ENCODE measurements at places on chromosomes 2 and 18.

- DNase-seq: no peak
Measured at GRCh38 chr2:28128281-28128950, 237.9 kb downstream of the BABAM2 start.

DNA sequence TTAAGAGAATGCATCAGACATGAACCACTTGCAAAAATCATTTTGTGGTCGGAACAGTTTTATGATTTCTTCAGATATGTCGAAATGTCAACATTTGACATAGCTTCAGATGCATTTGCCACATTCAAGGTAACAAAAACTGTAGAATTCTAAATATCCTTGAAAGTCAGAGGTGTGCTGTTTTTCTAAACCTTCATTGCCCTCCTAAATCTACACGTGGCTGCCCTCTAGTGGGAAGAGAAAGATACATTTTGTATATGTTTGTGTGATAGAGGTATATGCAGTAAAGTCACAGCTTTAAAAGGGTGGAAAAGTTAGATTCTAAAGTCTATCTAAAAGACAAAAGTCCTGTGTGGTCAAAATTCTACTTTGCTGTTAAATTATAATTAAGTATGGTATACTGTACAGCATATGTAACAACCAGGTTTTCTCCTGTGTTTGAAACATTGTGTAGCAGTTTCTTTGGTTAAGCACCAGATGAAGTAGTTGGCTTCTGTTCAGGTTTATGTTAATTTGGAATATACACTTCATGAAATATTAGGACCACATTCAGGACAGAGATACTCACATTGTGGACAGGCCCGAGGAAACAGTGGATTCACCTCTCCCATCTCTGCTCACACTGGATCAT, 65.9 kb upstream of the ITM2C start:
- no peak for DNase-seq

DNA sequence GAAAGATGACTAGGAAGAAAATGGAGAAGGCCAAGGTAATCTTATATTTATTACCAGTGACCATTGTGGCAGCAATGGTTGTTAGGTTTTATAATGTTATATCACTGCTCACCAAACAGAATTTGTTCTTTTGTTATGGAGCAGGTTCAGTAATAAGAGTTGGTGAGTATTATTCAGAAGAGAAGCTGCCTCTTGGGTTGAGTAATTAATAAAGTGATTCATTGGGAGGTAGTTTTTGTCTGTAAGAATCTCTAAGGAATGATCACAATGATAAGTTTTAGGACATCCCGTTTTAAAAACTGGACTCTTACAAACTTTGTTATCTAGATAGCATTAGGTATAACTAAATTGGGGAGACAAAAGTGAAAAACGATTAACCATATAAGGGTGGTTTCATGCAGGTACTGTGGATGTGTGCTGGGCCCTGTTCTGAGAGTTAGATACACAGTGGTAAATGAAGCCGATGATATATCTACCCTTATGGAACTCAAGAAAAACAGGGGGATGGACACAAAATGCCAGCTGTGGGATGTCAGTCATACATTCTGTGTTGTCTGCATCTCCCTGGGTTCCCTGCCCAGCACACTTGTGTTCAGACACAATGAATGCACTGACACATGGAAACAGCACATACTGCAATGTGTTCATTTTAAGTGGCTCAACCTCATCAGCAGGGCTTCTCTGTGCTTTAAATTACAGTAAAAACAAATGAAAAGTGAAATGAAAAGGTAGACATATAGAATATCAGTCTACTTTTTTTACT, 7.5 kb downstream of the MAP4K4 start:
- peak; percentile 24 for DNase-seq

DNA sequence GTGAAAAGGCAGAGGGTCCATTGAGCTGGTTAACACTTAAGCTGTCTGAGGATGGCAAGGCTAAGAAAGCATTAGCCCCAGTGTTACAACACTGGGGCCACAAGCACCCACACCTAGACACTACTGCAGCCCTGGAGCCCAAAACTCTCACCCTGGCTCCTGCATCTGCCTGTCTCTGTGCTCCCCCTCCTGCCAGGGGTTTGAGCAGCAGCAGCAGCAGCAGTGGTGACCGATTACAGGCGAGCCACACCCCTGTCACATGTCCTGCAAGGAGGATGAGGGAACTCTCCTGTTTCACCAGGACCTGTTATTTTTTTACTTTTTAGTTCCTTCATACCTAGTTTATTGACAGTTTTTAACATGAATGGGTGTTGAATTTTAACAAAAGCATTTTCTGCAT, 326.7 kb upstream of the MAP2 start:
- no peak for DNase-seq

GRCh38 chr2:205834796-205835195, 152.5 kb downstream of the NRP2 start:
- DNase-seq: no peak

- no peak for DNase-seq
Measured at GRCh38 chr2:241065355-241065803, 36.7 kb downstream of the MTERF4 start.

GRCh38 chr2:210460322-210461227, 16.0 kb downstream of the LANCL1 start:
- DNase-seq: no peak

DNA sequence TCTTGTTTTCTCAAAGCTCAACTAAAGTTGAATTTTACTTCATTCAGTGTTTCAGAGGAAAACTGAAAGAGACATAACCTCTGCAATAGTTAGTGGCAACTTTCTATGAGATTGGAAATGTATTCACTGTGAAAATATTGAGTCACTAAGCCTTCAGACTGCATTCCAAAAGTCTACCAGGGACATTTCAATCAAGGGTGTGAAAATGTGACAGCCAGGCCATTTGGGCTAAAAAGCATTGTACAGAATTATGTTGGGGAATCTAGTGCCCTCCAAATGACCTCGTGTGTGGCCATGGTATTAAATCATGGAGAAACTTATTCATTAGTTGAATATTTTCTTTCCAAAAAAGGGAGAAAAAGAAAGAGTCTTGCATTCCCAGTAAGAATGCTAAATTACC, 251.9 kb downstream of the GRB14 start:
- DNase-seq: no peak

- DNase-seq: peak; percentile 93
Measured at GRCh38 chr2:111698743-111699554, 185.0 kb downstream of the ANAPC1 start.

DNA sequence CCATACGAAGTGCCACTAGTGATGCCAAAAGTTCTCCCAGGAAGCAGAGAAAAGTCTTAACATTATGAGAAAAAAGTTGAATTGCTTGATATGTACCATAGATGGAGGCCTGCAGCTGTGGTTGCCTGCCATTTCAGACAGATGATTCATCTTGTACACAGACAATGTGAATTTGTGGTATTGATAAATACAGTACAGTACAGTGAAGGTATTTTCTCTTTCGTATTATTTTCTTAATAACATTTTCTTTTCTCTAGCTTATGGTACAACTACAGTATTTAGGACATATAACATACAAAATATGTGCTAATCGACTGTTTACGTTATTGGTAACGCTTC, 33.6 kb upstream of the VWC2L start:
- DNase-seq: no peak

DNA sequence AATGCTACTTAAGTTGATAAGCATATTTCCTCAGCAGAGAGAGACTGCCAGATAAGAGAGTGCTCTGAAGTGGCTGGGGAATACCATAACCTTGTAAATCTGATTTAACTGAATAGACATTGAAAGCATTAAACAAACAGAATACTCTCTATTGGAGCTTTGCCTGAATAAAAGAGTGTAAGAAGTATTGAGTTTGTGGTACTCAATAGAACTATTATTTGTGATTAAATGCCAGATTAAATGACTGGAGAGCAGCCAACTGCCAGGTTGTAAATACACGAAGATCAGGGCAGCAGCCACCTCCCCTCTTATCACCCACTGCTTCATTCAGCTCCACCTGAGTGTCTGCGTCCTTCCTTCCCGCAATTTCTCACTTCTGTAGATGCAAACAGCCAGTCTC, 373.6 kb downstream of the DCDC2C start:
- DNase-seq: no peak

- DNase-seq: no peak
Measured at GRCh38 chr18:74896390-74896991, 298.8 kb downstream of the ZNF407 start.

GRCh38 chr18:58051765-58052460, 7.9 kb downstream of the NEDD4L start:
- DNase-seq: no peak

GRCh38 chr18:9475643-9476591, 604 bp downstream of the RALBP1 start:
- DNase-seq: peak; percentile 51

- peak; percentile 38 for DNase-seq
Measured at GRCh38 chr18:62437235-62438017, 85.4 kb upstream of the ZCCHC2 start.

GRCh38 chr18:35127201-35127600, 86.0 kb downstream of the MAPRE2 start:
- no peak for DNase-seq

- no peak for DNase-seq
Measured at GRCh38 chr18:61093965-61094364, 239.3 kb upstream of the CDH20 start.

- no peak for DNase-seq
Measured at GRCh38 chr2:164761737-164762460, 79.7 kb downstream of the COBLL1 start.

DNA sequence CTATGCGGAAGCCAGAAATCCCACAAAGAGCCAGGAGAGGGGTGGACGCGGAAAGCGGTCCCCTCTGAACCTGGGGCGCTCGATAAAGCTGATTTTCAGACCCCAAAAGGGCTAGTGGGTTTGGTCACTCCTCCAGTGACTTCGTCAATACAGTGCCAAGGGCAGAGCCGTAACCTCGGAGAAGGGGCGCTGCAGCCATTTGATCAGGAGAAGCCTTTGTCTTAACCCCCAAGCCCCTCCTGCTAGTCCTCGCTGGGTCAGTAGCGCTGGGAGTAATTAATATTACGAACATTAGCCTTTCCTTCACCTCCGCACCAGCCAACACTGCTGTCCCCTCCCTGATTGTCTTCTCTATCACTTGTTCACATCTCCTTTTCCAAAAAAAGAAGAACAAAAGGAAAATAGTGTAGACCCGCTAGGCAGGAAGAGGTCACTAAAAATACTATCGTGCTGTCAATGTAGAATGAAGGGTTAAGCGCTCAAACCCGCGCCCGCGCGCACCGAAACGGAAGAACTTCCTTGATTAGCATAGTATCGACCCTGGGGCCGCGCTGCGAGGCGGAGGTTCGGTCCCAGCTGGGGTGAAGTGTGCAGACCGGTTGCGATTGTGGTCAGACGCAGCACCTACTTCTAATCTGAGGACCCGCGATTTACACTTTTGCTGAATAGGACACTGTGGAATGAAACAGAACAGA, 63.2 kb upstream of the MAPRE2 start:
- DNase-seq: peak; percentile 20

DNA sequence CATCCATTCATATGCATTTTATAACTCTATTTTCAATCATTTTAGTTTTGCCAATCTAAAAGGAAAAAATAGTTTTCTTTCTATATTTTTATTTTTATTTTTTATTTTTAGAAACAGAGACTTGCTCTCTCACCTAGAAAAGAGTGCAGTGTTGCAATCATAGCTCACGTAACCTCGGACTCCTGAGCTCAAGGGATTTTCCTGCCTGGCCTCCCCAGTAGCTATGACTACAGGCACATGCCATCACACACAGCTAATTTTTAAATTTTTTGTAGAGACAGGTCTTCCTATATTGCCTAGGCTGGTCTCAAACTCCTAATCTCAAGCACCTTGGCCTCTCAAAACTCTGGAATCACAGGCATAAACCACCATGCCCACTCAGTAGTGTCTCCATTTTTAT, 125.5 kb upstream of the XIRP2 start:
- no peak for DNase-seq

DNA sequence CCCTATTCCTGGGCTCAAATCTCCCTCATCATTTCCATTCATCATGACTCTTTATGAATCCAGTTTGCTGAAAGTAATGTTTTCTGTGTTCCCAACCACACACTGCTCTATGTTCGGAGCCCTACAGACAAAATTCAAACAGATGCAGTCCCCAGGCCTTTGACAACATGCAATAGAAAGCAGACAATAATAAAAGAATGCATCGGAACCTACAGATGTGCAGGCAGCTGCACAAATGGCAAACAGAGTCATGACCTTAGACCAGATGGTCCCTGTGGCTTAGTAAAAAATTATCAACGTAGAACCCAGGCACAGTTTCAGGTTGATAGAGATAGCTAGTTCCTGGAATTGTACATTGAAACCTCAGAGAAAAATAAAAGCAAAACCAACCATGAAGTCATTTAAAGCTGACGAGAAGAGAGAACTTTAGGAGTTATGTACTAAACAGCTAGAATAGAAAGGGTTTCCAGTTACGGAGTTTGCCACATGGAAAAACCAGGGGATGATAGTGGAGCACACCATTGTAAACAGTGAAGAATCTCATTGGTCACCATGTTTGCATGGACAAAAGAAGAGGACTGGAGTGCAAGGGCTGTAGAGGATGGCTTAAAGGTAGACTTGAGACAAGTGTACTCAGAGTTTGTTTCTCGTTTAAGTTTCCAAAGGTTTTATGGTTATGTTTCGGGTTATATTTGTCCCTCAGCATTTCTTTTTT, 23.2 kb upstream of the ACVR1 start:
- no peak for DNase-seq

- DNase-seq: no peak
Measured at GRCh38 chr2:148876202-148876594, 1.2 kb downstream of the KIF5C start.

DNA sequence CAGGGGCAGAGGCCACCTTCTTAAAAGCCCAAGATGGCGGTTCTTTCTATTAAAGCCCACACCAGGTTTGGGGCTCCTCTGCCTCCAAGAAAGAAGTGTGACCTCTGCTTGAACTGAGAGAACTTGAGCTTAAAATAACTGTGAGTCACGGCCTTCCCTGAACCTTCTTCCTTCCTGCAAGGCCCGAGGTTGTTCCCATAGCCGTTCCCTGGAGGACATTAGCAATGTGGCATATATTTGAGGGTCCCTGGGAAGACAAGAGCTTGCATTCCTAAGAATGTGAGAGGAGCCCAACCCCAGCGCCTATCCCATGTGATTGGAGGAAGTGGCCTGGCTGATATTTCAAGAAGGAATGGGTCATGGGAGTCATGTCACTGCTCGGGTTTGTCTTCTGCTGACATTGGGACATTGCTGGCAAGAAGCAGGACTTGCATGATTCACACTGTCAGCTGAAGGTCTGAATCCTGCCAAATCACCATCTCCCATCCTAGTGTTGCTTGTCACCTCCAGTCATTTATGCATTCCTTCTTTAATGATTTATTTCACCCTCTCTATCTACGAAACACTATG, 168.1 kb downstream of the TRIB2 start:
- peak; percentile 55 for DNase-seq

DNA sequence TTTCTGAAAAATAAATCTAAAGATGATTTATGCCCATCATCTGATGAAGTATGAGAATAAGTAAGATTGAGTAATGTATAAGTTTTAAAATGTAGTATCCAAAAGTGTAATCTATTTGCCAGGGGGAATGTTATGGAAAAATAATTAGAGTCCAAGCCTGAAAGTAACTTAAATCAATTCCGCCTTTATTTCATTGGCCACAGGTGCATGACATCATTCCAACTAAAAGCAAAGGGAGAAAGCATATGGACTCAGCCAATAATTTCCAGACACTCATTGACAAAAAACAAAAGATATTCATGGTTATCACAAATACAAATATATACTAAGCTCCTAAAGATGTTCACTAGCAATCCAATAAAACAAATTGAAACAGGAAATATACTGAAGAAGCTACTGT, 752.6 kb upstream of the TMEFF2 start:
- no peak for DNase-seq

GRCh38 chr18:32440518-32440917, 30.2 kb downstream of the GAREM1 start:
- no peak for DNase-seq

GRCh38 chr2:215794829-215795546, 218.4 kb downstream of the MREG start:
- no peak for DNase-seq

Data from AG08396 (cell line).